Dermis blood vessel endothelial cell (primary cell): ENCODE measurements at places on chromosomes 3 and 15. TPM values are rescaled to one million over a fixed set of nuclear protein-coding genes. Genes with fewer than 3 reads are reported as not detected.

Gene ZBED2
- total RNA-seq: not detected in 2 replicates

- no peak for DNase-seq
These were observed 29.5 kb upstream of the OSTN start for GRCh38 chr3:191169566-191169965.

Gene TMEM207
- total RNA-seq: not detected in 2 replicates

Gene KLF15
- total RNA-seq: 4.0 and 5.6 TPM in 2 replicates
